CD8-positive, alpha-beta T cell (primary cell): ENCODE measurements at places on chromosomes 4 and X.

- no peak for DNase-seq
These were observed 49.8 kb upstream of the C1QTNF7 start for GRCh38 chr4:15378062-15378461.

DNA sequence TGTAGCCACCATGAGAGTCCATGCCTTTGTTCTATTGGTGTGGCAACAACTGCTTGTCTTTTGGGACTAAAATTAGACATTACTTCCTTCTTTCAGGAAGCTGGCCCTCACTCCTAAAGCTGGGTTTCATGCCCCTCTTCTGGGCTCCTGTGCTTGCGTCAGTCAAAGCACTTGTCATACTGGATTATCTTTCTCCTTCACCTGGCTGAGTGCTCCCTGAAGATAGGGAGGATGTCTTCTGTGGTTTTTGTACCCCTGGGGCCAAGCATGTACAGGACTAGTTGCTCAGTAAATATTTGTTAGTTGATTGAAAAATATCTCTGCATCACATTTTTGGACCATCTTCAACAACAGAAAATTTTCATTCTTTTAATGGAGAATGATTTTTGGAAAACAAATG is 26.1 kb upstream of the LONRF3 start:
- DNase-seq: no peak

DNA sequence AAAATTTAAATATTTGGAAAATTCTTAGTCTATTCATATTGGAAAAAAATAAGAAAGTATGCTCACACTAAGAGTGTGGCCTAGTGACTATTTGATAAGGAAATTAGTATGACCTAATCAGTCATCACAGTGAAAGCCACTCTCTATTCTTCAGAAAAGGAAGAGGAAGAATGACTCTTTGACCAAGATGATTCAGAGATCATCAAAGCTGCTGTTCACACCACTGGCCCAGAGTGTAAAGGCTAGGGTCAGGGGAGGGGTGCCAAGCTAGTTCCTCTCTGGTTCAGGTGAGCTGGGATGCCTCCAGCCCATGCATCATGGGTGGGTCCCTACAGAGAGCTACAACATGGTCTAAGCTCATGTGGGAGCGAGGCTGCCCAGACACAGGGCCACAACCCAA is 396.9 kb upstream of the NDST3 start:
- no peak for DNase-seq

DNA sequence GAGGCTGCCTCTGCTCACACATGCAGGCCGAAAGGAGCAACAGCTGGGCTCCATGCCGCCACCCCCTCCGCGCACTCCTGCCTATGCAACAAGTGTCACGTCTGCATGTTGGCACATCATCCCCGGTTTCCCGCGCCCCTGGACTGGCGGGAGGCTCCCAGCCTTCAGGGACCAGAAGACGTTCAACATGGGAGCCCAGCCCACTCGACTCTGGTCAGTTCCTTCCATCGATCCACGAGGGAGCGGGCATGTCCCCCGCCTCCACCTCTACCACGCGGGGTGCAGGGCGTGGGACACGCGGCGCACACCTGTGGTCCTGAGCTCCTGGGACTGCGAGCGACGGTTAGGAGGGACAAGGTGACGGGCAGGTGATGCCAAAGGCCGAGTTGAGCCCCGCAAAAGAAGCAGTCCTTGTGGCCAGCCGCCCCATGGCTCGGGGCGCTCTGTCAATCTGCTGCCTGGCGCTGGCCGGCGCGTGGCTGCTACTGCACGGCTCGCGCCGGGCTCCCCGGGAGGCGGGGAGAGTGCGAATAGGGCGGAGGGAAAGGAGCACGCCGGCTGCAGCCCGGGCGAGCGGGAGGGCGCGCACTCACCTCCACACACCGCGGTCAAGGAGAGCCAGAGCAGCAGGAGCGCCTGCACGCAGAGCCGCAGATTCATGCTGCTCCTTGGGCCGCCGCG is 645 bp downstream of the APLN start:
- no peak for DNase-seq

GRCh38 chr4:100422894-100423293 is 94.9 kb downstream of the EMCN start:
- DNase-seq: no peak

- DNase-seq: no peak
These were observed 25.7 kb upstream of the CSF2RA start for GRCh38 chrX:1242891-1243402.

- DNase-seq: no peak
These were observed 312.8 kb downstream of the TENM3 start for GRCh38 chr4:182555997-182556418.

DNA sequence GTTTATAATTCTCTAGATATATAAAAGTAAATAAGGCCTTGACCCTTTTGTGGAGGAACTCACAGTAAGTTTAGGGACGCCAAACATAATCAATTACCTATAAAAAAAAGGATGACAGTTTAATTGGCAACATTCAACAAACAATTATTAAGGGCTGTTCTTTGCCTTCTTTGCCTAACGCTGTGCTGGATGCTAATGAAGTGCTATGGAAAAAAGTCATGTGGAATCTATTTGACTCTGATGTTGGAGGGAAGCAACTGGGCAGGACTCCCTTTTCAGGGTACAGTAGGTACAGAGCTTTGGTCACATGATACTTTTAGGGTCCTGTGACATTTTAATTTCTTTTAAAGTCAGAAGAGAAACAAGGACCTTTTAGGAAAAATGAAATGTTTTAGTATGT is 91.1 kb downstream of the PCDH7 start:
- DNase-seq: no peak

DNA sequence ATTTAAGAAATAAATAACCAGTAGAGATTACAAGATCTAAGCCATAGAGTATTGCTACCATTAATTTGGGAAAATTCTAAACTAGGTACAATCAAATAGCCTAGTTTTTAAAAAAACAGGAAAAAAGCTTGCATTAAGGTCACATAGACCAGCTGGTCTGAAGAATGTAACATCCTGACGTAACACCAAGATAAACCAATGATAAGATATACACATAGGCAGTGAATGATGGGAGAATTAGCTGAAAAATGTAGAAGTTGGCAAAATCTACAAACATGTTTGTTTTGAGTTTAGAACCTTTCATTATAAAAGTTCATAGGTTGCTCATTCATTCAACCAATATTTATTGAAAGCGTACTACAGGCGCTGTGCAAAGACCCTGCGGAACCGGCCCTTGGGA is 120.0 kb downstream of the SH3RF1 start:
- no peak for DNase-seq

- DNase-seq: no peak
These were observed 19.4 kb downstream of the TET2 start for GRCh38 chr4:105166066-105166465.

DNA sequence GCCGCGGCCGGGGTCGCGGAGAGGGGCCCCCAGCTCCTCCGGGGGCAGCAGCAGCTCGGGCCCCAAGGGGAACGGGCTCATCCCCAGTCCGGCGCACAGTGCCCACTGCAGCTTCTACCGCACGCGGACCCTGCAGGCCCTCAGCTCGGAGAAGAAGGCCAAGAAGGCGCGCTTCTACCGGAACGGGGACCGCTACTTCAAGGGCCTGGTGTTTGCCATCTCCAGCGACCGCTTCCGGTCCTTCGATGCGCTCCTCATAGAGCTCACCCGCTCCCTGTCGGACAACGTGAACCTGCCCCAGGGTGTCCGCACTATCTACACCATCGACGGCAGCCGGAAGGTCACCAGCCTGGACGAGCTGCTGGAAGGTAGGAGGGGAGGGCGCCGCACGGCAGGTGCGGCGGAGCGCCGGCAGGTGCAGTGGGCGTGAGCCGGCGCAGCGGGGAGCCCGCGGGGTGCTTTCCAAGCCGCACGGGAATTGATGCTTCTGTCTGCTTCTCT is 886 bp downstream of the DCLK2 start:
- DNase-seq: no peak

GRCh38 chr4:23887173-23887572 is 2.7 kb downstream of the PPARGC1A start:
- no peak for DNase-seq

- DNase-seq: no peak
These were observed 51.1 kb downstream of the RPS6KA3 start for GRCh38 chrX:20215565-20215964.

- no peak for DNase-seq
These were observed 114.9 kb downstream of the VSIG4 start for GRCh38 chrX:65925005-65925404.

DNA sequence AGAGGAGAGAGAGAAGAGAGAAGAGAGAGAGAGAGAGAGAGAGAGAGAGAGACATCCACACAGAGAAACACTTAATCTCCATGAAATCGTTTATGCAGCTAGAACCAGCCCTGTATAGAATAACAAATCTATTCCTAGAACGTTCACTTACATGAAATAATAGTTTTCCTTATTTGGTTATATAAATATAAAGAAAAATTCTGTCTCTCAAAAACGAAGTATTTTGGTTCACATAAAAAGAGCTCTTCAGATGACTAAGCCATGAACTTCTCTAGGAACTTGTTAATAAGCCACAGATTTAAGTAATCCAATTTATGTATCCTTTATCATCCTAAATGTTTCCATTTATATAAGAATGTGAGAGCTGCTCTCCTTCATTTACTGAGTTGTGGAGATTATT is 1315.1 kb upstream of the PCDH7 start:
- DNase-seq: no peak

DNA sequence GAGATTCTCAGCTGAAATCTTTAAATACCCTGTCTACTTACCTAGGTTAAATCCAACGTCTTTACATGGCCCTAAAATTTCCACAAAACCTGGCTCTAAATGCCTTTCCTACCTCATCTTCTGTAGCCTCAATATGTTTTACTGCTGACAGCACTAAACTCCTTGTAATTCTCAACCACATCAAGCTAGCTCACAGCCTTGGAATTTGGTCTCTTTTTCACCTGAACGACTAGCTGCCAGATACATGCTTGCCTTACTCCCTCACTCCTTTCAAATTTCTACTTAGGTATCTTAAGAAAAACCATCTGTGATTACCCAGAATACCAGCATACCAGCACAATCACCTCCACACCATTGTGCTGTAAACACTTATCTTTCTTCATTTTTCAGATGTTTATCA is 635.6 kb upstream of the PCDH10 start:
- no peak for DNase-seq

GRCh38 chrX:152892999-152893891 is 4.6 kb upstream of the ZNF185 start:
- DNase-seq: no peak

GRCh38 chr4:164761241-164761640 is 7.3 kb downstream of the SMIM31 start:
- no peak for DNase-seq

- DNase-seq: no peak
These were observed 67.8 kb downstream of the SPCS3 start for GRCh38 chr4:176387571-176387970.
